Naive thymus-derived CD4-positive, alpha-beta T cell (primary cell): ENCODE measurements at places on chromosomes 11 and 22.
A peak's percentile ranks its signal among the peaks of the same experiment; 100 is the strongest.

- no peaks in the 10 kb centered on the region for H3K27me3 ChIP-seq
- DNase-seq: no peak
- H3K4me1 ChIP-seq: peaks cover 7% of the 10 kb centered on the region
- H3K4me3 ChIP-seq: no peak overlapping the region
- H3K36me3 ChIP-seq: no peaks in the 10 kb centered on the region
- no peak overlapping the region for H3K27ac ChIP-seq
These were observed 19.4 kb upstream of the SNX32 start for GRCh38 chr11:65814131-65814985.

DNA sequence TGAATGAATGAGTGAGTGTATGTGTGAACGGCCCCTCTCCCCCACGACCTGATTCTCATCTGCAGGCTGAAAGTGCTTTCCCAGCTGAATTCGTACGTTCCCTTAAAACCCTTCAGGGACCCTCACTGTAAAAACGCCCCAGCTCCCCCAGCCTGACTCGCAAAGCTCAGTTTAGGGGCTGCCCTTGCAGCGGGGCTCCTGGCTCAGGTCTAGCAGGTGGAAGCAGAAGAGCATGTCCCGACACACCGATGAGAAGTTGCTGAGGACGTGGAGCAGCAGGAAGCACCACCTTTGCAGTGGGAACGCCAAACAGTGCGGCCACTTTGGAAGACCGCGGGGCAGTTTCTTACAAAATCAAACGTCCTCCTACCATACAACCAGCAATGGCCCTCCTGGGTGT is 3.6 kb upstream of the MRPL23 start:
- no peaks in the 10 kb centered on the region for H3K27me3 ChIP-seq
- no peak overlapping the region for H3K27ac ChIP-seq
- no peaks in the 10 kb centered on the region for H3K4me1 ChIP-seq

- no peak for DNase-seq
- no peaks in the 10 kb centered on the region for H3K27me3 ChIP-seq
These were observed 23.6 kb upstream of the FJX1 start for GRCh38 chr11:35594680-35595079.

GRCh38 chr11:114314096-114314495 is 17.9 kb downstream of the NNMT start:
- DNase-seq: no peak
- no peak overlapping the region for H3K27ac ChIP-seq
- no peaks in the 10 kb centered on the region for H3K36me3 ChIP-seq
- H3K4me1 ChIP-seq: no peaks in the 10 kb centered on the region

DNA sequence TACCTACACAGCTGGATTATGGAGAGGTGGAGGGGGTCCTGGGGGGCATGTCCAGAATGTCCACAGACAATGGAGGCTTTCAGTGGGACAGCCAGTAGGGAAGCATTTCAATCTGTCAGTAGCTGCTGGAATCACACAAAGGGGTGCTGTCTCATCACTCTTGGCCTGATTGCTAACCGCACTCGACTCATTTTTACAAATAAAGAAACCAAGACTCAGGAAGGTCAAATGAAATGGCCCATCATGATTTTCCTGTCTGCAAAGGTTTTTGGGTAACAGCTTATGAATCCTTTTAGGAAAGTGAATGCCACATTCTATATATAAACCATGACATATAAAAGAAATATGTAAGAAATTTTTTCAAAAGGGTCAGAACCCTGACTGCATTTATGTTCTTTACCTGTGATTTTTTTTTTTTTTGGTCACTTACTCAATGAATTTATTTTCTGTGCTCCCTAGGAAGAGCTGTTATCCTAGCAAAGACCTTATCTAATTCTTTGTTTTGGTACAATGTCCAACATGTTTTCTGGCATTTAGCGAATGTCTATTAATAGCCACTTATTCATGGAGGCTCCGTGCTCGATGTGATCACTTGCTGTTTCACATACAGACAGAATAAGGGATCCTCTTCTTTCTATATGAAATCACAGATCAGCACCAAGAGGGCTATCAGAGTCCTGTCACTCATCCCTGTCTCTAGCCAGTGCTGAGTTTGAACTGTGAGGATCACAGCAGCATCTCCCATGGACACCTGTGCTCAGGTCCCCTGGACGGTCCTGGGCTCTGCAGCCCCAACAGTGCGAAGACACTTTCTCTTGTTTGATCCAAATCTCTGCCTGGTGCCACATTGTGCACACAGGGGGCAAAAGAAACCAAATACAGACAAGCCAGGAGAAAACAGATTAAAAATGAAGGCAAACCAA is 979.7 kb downstream of the NTM start:
- H3K27ac ChIP-seq: no peak overlapping the region
- no peaks in the 10 kb centered on the region for H3K4me1 ChIP-seq
- H3K27me3 ChIP-seq: no peaks in the 10 kb centered on the region
- H3K36me3 ChIP-seq: no peaks in the 10 kb centered on the region
- no peak for DNase-seq
- no peak overlapping the region for H3K4me3 ChIP-seq

GRCh38 chr22:19178065-19178656 is 375 bp downstream of the SLC25A1 start:
- H3K27ac ChIP-seq: peak overlapping the region; percentile 63
- peaks cover 9% of the 10 kb centered on the region for H3K4me1 ChIP-seq
- no peaks in the 10 kb centered on the region for H3K36me3 ChIP-seq
- peak; percentile 56 for DNase-seq
- no peaks in the 10 kb centered on the region for H3K27me3 ChIP-seq

- H3K4me3 ChIP-seq: no peak overlapping the region
- H3K36me3 ChIP-seq: no peaks in the 10 kb centered on the region
- H3K4me1 ChIP-seq: no peaks in the 10 kb centered on the region
- H3K27me3 ChIP-seq: no peaks in the 10 kb centered on the region
- H3K27ac ChIP-seq: no peak overlapping the region
- DNase-seq: no peak
These were observed 8.5 kb downstream of the TMEM132A start for GRCh38 chr11:60932605-60933356.

- H3K27me3 ChIP-seq: no peaks in the 10 kb centered on the region
- DNase-seq: peak; percentile 93
- H3K4me3 ChIP-seq: peak within 1 kb of the TSS; percentile 65
- peaks cover 28% of the 10 kb centered on the region for H3K4me1 ChIP-seq
- H3K27ac ChIP-seq: peak within 1 kb of the TSS; percentile 88
- H3K36me3 ChIP-seq: peaks cover 20% of the 10 kb centered on the region
These were observed at the start of gene MUS81 for GRCh38 chr11:65860278-65861164. Gene MUS81 (plus strand): TSS chr11:65860433. CDS start chr11:65860754, 321 bp downstream.

DNA sequence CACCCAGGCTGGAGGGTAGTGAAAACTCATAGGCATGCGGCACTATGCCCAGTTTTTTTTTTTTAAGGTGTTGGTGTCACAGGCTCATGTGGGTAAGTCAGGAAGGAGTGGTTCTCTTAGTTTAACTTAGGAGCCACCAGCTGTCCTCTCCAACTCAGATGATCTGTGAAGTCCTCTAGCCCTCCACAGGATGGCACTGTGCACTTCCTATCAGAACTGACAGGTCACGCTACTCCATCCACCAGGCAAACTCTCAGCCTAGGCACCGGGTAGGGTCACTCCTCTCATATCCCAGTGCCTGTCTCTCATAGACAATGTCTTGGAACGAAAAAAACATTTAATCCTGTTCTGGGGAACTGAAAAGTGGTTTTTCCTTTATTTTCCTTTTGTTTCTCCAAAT is 16.5 kb downstream of the NAP1L4 start:
- peaks cover 63% of the 10 kb centered on the region for H3K36me3 ChIP-seq
- H3K4me1 ChIP-seq: no peaks in the 10 kb centered on the region
- no peak overlapping the region for H3K4me3 ChIP-seq
- no peak overlapping the region for H3K27ac ChIP-seq
- no peaks in the 10 kb centered on the region for H3K27me3 ChIP-seq
- peak; percentile 30 for DNase-seq

DNA sequence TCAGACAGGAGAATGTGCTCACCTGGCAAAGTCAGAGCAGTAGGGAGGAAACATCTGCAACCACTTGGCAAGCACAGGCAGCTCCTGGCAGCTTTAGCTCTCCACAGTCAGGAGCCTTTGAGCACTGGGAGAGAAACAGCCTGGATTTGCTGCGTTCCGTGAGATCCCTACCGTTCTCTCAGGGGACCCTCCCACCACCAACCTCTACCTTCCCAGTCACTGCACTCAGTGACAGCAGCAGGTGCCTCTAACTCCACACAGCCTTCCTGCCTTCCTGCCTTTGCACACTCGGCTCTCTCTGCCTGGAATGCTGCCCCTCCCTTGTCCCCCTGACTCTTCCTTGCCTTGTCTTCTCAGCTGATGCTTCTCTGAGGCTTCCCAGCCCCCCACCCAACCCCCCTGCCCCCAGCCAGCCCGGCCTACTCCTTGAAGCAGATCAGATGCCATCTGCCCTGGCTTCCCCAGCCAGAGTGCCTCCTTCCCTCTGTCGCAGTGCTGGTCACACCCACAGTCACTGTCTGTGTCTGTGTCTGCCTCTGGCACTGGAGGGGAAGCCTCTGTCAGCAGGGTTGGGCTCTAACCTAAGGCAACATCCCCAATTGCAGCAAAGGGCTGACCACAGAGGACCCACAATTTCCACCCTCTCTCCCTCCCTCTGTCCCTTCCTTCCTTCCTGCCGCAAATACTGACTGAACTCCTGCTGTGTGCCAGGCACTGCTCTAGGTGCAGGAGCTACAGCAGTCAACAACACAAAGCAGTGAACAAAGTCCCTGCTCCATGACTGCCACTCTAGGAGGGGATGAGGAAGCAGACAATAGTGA is 14.9 kb upstream of the TSKU start:
- no peak overlapping the region for H3K27ac ChIP-seq
- H3K4me1 ChIP-seq: peaks cover 9% of the 10 kb centered on the region
- H3K27me3 ChIP-seq: no peaks in the 10 kb centered on the region
- no peak overlapping the region for H3K4me3 ChIP-seq

- H3K27ac ChIP-seq: no peak overlapping the region
- no peaks in the 10 kb centered on the region for H3K36me3 ChIP-seq
- no peaks in the 10 kb centered on the region for H3K4me1 ChIP-seq
- no peaks in the 10 kb centered on the region for H3K27me3 ChIP-seq
- DNase-seq: no peak
These were observed 44.2 kb downstream of the LMO1 start for GRCh38 chr11:8219257-8220021.

DNA sequence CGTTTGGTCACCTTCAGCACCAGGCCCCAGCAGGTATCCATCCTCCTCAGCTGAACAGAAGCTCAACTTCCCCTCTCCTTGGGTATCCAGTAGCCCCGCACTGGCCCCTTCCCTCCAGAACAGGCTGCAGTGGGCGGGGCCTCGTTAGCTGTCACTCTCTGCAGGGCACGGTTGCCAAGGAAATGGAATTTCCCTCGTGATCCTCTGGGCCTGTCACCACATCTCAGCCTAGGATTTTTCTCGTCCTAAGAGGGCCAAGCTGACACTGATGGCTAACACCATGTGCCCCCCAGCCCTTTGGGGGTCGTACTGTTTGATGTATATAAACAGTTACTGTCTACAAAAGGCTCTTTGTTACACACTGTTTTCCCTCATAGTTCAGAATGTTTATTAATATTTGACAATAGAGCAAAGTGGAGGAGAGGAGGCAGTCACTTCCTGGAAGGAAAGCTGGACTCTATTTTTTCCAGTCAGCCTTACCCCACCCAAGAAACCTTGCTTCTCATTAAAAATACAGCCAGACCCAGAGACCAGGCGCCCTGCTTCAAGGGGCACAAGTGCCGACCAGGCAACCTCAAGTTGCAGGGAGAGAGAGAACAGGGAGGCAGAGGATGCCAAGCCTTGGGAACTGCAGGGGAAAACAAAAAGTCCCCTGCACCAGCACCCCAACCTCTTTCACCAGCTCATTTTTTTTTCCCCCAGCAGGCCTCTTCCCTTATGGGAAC is 44.5 kb downstream of the FEZ1 start:
- no peak overlapping the region for H3K27ac ChIP-seq
- no peaks in the 10 kb centered on the region for H3K4me1 ChIP-seq
- H3K27me3 ChIP-seq: no peaks in the 10 kb centered on the region

- no peak overlapping the region for H3K27ac ChIP-seq
- H3K4me1 ChIP-seq: no peaks in the 10 kb centered on the region
- no peak for DNase-seq
- H3K4me3 ChIP-seq: no peak overlapping the region
- H3K27me3 ChIP-seq: no peaks in the 10 kb centered on the region
- no peaks in the 10 kb centered on the region for H3K36me3 ChIP-seq
These were observed 10.4 kb downstream of the MICAL3 start for GRCh38 chr22:18013947-18014346.
